ENCODE measurements at places on chromosomes 13 and 19.

DNA sequence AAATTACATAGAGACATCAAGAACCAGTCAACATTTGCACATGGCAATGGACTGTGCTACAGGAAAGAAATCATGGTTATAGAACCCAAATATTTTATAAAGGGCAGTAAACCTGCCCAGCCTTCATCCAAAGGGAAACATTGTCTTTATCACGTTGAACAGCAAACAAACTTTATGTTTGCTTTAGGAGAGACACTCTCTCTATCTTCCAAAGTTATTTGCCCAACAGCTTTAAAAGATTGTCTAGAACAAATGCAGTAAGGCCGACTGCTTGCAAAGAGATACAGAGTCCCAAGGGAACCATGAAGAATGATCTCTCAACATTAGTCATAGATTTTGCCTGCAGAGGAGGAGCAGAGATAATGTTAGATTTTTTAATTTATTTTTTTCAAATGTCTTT lies 1323.5 kb upstream of the SLC10A2 start:
- DNase-seq, result no peak

DNA sequence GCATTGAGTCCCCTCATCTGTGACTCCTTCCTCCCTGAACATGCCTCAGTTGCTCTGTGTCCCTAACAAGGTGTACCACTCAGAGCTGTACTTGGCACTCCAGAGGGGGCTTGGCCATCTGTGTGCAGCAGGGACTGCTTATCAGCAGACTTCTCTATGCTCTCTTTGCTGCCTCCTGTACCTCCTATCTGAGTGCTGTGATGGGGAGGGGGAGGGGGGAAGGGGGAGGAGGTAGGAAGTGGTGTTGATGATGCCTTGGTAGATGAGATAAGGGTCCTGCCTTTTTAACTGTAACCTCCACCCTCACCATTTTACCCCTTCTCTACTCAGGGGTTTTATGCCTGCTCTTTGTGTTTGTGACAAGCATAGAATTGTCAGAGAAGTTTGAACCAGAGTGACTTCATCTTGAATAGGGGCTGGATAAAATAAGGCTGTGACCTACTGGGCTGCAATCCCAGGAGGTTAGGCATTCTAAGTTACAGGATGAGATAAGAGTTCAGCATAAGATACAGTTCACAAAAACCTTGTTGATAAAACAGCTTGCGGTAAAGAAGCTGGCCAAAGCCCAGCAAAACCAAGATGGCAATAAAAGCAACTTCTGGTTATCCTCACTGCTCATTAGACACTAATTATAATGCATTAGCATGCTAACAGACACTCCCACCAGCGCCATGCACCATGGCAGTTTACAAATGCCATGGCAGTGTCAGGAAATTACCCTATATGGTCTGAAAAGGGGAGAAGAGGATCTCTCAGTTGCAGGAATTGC lies 13.2 kb downstream of the PCDH8 start:
- DNase-seq, result no peak

DNA sequence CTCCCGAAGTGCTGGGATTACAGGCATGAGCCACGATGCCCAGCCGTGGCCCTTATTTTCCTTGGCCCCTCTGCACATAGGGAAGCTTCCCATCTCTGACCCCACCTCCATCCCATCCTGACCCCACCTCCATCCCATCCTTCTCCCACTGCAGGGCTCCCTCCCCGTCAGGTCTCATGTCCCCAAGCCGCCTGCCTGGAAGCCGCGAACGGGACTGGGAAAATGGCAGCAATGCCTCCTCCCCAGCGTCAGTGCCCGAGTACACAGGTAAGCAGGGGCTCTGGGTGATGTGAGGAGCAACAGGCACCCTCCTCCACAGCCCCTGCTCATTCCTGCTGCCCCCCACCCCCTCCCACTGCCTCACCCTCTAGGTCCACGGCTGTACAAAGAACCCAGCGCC lies 12.2 kb downstream of the XAB2 start:
- DNase-seq, result no peak

DNA sequence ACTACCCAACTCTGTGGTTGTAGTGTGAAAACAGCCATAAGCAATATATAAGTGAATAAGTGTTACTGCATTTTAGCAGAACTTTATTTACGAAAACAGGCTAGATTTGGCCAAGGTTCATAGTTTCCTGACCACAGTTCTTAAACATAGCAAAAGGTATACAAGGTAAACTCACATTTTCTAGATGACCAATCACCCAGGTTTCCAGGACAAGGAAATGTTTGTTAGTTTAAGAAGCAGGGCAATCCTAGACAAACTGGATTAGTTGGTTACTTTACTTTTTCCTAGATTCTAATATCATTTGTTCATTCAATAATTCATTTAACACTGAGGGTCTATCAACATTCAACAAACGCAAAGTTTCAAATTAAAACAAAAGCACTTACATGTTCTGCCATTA lies 201.7 kb downstream of the SPRY2 start:
- no peak for DNase-seq

DNA sequence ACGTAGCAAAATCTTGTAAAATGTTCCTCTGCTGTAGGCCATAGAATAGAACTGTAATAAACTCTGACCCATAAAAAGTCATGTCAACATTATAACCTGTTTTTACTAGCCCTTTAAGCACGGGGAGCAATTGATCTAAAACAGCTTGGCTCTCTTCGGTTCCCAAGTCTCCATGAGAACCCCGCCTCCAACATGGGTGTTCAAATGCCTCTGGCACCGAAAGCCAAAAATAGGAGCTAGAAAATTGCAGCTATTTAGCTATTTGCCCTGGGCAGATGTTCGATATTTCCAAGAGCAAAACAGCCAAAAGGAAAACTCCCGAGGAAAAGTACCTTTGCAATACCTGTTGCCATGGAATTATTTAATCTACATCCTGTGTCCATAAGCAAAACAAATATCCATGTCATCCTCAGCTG lies 563.1 kb downstream of the EFNB2 start:
- no peak for DNase-seq

- no peak for DNase-seq
Observed at GRCh38 chr13:59568306-59568705, 595.4 kb downstream of the DIAPH3 start.

Measured in tibial artery (tissue), 4 donors.